Left renal pelvis (tissue), 4 donors: ENCODE measurements at places on chromosomes 13 and 19.

DNA sequence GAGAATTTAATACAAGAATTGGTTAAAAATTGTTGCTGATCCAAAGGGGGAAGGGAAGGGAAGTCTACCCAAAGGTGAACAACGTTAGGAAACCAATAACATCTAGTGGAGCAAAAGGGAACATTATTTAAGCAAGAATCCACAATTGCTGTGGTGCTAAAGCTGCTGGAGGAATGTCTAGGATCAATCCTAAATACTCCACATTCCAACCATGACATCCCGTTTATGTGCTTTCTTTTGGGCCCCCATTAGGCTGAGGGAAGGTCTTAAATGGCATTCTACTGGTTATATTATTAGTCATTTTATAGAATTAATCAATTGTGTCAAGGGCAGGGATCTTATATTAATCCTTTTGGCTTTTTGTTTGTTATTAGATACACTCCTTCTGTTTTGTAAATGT lies 39.9 kb upstream of the VWA8 start:
- no peak for DNase-seq

- DNase-seq = no peak
Observed at GRCh38 chr13:50585674-50586413, 257.6 kb downstream of the DLEU7 start.

DNA sequence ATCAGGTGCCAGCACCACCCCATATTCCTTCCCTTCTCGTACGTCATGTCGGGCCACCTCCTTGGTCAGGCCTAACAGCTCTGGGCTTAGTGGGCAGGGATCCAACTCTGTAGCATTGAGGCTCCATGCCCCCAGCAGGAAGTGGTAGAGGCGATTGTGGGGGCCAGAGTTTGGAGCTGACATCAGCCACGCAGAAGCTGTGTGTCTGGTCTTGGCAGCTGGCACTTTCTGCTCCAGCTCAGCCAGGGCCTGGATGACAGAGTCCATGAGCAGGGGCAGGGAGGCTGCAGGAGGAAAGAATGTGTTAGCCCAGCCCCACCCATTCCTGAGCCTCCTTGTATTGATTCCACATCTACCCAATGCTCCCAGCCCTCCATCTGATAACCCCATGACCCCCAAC lies 3.0 kb downstream of the PGLYRP2 start:
- DNase-seq = no peak

DNA sequence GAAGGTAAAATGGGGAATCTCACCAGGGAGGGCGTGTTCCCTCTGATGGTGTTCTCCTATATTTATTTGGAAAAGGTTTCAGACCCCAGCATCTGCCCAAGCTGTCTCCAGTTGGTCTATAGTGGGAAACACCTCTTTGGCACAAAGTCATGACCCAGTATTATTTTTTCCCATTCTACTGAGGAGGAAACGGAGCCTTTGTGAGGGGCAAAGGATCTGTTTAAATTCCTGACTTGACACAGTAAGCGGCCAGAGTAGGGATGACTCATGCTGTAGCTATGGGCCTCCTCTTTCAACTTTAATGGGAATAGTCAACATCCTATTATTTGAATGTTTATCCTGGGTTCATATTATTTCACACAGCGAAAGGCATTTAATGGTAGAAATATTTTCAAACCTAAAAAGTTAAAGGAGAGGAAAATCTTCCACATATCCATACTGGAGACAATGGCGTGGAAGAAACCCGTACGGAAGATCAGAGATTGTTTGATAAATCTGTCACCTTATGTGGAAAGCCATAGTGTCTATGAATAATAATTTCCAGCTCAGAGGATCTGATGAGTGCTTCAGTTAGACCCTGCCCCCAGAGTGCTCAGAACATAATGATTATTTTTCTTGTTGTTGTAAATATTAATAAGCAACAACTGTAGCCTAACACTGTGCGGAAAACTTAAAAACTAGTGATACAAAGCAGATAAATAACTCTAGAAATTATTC lies 126.0 kb downstream of the FOXO1 start:
- DNase-seq = no peak

GRCh38 chr19:39296055-39296645 lies at the start of gene IFNL1:
Gene IFNL1, plus strand, starts transcription at chr19:39296407. Its CDS starts 15 bp downstream, at chr19:39296422.
- no peak for DNase-seq

- no peak for DNase-seq
Observed at GRCh38 chr19:13868663-13869062, 8.3 kb upstream of the NANOS3 start.
